ENCODE measurements at places on chromosomes 13 and 19.

- no peak for DNase-seq
Measured at GRCh38 chr13:33289966-33290365, 4.4 kb upstream of the STARD13 start.

DNA sequence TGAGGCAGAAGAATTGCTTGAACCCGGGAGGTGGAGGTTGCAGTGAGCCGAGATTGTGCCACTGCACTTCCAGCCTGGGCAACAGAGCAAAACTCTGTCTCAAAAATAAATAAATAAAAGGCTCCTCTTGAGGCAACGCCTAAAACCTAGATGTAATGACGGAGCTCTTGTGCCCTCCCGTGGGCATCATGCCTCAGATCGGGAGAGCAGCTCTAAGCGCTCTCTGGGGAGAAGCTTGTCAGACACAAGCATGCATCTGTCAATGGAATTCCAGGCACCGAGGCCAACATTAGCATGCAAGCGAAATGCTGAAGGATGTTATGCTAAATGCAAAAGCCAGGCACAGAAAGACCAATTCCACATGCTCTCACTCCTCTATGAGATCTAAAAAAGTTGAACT, 45.6 kb upstream of the MRI1 start:
- DNase-seq, result peak; percentile 73

DNA sequence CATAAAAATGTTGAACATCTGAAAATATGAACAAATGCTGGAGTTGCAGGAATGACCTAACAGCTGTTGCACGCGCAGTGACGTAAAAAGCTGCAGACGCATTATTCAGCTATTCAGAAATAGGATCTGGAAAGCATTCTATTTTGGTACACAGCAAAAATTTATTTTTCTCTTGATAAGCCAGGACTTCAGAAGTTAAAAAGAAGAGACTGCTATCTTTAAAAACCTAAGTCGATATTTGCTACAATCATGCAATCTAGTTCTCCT, 36.9 kb upstream of the STARD13 start:
- DNase-seq, result no peak

DNA sequence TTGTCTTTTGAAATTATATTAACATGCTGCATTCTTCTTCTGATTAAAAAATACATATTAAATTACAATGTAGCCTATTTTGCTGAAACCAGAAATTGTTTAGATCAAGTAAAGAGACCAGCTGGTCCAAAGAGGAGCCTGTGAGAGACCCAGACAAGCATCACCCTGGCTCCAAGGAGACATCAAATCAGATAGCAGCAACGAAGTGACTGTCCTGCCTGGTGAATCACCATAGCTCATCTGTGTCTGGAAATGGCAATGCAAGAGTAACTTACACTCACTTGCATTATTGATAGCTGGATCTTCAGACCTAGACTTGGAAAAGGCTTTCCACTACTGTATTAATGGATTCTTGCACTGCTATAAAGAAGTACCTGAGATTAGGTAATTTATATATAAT, 169.1 kb downstream of the KCTD12 start:
- no peak for DNase-seq

- no peak for DNase-seq
Measured at GRCh38 chr13:75959861-75960481, 323.8 kb downstream of the LMO7 start.

DNA sequence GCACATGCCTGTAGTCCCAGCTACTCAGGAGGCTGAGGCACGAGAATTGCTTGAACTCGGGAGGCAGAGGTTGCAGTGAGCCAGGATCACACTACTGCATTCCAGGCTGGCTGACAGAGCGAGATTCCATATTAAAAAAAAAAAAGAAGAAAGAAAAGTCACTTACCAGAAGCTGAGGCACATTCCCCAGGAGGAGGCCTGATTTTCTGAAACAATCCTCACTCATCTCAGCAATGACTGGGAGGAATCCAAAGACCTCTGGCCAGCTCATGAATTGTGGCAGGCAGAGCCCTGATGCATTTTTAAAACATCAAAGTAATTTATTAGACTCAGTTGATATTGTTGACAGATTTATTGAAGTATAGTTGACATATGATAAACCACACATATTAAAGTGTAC, 206.3 kb downstream of the FOXO1 start:
- no peak for DNase-seq

- DNase-seq, result no peak
Measured at GRCh38 chr13:50914176-50914700, 4.6 kb downstream of the RNASEH2B start.

- DNase-seq, result no peak
Measured at GRCh38 chr19:42419309-42419708, 7.9 kb downstream of the LIPE start.

- DNase-seq, result no peak
Measured at GRCh38 chr13:96771486-96772367, 222.5 kb downstream of the OXGR1 start.

DNA sequence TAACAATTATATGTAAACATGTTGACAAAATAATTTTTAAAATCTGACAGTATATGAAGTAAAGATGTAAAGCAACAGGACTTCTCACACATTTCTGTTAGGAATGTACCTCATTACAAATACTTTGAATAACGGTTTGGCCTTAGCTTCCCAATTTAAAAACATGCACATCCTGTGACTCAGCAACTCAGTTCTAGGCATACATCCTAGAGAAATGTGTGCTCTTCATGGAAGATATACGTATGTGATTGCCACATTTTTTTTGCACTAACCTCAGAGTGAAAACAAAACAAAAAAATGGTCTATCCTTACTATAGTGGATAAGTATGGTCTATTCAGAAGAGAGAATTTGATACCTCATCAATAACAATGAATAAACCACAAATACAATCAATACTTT, 314.6 kb downstream of the LIG4 start:
- no peak for DNase-seq

DNA sequence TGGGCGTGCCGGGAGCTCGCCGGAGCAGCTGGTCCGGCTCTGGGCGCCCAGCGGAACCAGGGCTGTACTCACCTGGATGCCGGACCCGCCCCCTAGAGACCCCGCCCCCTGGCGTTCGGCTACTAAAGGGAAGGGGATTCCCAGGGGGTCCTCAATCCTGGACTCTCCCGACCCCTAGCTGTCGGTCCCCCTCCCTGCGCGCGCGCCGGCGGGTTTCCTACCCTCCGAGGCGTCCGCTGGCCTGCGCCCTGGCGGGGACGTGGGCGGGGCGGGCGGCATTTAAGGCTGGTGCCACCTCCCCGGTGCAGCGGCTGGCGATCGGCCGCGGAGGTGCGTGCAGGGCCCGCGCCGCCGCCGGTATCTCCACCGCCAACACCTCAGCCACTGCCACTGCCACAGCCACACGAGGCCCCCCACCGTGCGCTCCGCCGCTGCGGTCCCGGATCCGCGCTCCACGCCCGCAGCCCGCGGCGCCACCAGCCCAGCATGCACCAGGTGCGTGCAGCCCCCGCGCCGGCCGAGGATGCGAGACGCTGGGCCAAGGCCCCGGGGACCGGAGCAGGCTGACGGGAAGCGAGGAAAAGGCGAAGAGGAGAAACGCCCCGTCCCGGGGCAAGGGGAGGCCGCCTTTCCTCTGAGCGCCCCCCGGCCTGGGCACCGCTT, at the start of gene ATP12A:
Gene ATP12A, plus strand, starts transcription at position 151 of the 663 bp plus-strand sequence. Its CDS starts 336 bp downstream, at position 487.
- no peak for DNase-seq

- no peak for DNase-seq
Measured at GRCh38 chr13:105572401-105572800, 963.1 kb downstream of the EFNB2 start.

- no peak for DNase-seq
Measured at GRCh38 chr13:85068231-85068630, 731.0 kb downstream of the SLITRK6 start.

DNA sequence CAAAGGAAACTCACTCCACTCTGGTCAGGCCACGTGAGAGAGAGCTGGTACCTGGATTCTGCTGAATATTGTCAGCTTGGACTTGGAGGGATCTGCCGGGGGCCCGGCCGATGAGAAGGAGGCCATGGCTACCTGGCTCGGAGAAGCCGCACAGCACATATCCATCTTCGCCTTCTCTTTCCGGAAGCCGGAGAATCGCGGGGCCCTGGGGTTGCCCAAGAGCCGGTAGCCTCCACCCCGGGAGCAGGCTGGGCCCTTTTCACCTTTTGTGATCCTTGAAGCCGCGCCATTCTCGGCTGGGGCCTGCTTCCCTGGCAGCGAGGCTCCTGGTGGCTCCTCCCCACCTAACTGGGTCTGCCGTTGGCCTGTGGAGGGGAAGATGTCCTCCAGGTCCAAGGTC, 28.9 kb downstream of the ZNF541 start:
- no peak for DNase-seq

DNA sequence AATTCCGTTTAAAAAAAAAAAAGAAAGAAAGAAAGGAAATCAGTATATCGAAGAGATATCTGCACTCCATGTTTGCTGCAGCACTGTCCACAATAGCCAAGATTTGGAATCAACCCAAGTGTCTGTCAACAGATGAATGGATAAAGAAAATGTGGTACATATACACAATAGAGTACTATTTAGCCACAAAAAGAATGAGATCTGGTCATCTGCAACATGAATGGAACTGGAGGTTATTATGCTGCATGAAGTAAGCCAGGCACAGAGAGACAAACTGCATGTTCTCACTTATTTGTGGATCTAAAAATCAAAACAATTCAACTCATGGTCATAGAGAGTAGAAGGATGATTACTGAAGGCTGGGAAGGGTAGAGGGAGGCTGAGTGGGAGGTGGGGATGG, 16.3 kb downstream of the ZNF565 start:
- DNase-seq, result no peak

GRCh38 chr19:45660636-45661035, 7.4 kb upstream of the GIPR start:
- no peak for DNase-seq

GRCh38 chr13:33612641-33613638, 205.0 kb upstream of the RFC3 start:
- no peak for DNase-seq

DNA sequence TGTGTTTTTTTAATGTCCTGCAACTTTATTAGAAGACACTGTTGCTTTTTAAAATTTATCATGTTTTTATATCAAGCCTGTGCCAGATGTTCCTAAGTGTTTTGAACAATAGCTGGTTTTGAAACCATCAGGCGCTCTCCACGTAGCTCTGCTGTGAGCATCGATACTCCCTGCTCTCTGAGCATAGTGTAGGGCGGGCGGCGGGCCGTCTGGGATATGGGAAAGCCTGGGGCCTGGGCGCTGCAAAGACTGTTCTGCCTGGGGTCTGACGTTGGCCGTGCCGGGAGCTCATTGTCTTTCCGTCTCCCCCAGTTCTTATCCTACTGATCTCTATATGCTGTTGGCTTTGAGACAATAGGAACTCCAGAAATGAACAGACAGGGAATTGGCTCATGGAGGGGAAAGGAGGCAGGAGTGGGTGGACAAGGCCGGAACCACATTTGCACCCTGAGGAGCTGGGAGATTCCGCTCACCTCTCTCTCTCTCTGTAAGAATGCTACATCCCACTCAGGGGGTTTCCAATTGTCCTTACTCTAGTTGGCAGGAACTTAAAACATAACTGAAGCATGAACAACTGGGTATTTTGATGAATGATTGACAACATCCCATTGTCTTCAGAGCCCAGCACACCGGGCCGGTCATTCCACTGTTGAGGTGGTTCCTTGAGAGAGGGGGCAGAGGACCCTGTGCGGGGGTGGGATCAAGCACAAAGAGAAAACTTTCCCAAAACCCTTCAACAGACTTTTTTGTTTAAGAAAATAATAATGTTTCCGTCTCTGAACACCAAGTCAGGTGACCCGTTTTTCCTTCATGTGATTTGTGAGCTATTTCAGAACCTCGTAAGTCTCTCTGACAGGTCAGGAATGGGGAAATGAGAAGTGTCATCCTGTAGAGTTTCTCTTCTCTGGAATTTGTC, 64.7 kb downstream of the COL4A2 start:
- DNase-seq, result no peak

GRCh38 chr19:39163621-39164020, 33.1 kb upstream of the NCCRP1 start:
- no peak for DNase-seq

DNA sequence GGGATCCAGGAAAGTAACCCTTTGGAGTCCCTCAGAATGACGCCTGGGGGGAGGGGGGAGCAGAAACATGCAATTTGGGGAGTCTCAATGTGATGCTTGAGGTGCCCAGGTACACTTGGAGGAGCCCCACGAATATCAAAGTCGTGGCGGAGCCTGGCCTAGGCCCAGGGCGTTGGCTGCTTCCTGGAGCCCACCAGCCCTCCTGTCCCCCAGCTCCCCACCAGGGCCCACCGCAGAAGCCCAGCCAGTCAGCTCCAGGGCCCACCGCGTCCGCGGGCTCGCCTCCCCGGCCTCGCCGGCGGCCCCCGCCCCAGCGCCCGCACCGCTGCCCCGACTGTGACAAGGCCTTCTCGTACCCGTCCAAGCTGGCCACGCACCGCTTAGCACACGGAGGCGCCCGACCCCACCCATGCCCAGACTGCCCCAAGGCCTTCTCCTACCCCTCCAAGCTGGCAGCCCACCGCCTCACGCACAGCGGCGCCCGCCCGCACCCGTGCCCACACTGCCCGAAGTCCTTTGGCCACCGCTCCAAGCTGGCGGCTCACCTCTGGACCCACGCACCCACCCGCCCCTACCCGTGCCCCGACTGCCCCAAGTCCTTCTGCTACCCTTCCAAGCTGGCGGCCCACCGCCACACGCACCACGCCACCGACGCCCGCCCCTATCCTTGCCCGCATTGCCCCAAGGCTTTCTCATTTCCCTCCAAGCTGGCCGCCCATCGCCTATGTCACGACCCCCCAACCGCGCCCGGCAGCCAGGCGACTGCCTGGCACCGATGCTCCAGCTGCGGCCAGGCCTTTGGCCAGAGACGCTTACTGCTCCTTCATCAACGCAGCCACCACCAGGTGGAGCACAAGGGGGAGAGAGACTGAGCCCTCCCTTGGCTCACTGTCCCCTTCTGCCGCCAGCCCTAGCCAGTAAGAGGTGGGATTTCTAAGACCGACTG, 2.1 kb downstream of the ZNF575 start:
- DNase-seq, result no peak

DNA sequence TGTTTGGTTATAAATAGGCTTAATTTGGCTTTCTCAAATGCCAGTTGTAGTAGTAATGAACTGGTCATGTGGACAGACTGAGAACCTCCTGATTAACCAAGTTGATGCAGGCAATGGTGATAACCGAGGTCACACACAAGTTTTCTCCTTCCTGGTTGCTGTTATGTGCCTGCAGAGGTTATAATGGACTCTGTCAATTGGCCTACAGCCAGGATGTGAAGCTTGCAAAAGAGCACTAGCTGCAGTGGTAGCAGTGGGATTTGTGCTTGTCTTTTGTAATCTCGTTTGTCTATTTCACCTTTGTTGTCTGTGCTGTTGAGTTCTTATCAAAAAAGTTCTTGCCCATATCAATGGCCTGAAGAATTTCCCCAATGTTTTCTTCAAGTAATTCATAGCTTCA, 20.6 kb downstream of the OR10H3 start:
- no peak for DNase-seq

GRCh38 chr19:38155453-38155852, 68.6 kb downstream of the DPF1 start:
- no peak for DNase-seq

GRCh38 chr13:112248862-112249592, 127.1 kb upstream of the SPACA7 start:
- DNase-seq, result peak; percentile 52

Data from NCI-H774 (cell line).